WTC11 (cell line): ENCODE measurements at places on chromosomes 12 and 14. TPM values are rescaled to one million over a fixed set of nuclear protein-coding genes. Genes with fewer than 3 reads are reported as not detected.

Gene DPY19L2
- 3.1 to 3.4 TPM (median 3.3 TPM) in 3 replicates for total RNA-seq

Gene CTSG
- not detected in 3 replicates for total RNA-seq

Gene ACSM4
- total RNA-seq: not detected in 3 replicates

Gene FOXN3
- total RNA-seq: 143 to 170 TPM (median 147 TPM) in 3 replicates

Gene TPH2
- 0.55 to 0.83 TPM (median 0.64 TPM) in 3 replicates for total RNA-seq

Gene FBXO33
- 7.8 to 9.6 TPM (median 8.4 TPM) in 3 replicates for total RNA-seq

Gene AMHR2
- not detected in 3 replicates for total RNA-seq

- DNase-seq: no peak
Measured at GRCh38 chr14:74267588-74267987, 28.3 kb downstream of the VSX2 start.

GRCh38 chr14:60777856-60778578 lies 43.5 kb downstream of the MNAT1 start:
- DNase-seq: no peak

GRCh38 chr14:64232095-64232838 lies 61.9 kb downstream of the ESR2 start:
- no peak for DNase-seq
